Mammary microvascular endothelial cell (primary cell): ENCODE measurements at places on chromosomes 11 and 22. TPM values are rescaled to one million over a fixed set of nuclear protein-coding genes. Genes with fewer than 3 reads are reported as not detected.

MB gene
- total RNA-seq = not detected in 2 replicates

PATE2 gene
- 1.3 TPM in 1 of 2 replicates, not detected in the other for total RNA-seq

GLYAT gene
- total RNA-seq = not detected in 2 replicates

CEP126 gene
- total RNA-seq = 0.34 and 0.60 TPM in 2 replicates

NPTXR gene
- total RNA-seq = 0.05 and 0.07 TPM in 2 replicates

ABCC8 gene
- not detected in 2 replicates for total RNA-seq

CCDC87 gene
- 0.05 TPM in 1 of 2 replicates, not detected in the other for total RNA-seq

OR8D1 gene
- not detected in 2 replicates for total RNA-seq

HEPN1 gene
- not detected in 2 replicates for total RNA-seq

ASCC2 gene
- 31.2 and 33.4 TPM in 2 replicates for total RNA-seq

KIF18A gene
- 11.8 and 12.1 TPM in 2 replicates for total RNA-seq

CDON gene
- total RNA-seq = 0.67 and 1.7 TPM in 2 replicates

SCUBE2 gene
- total RNA-seq = 0.33 and 0.59 TPM in 2 replicates

NTM gene
- 0.40 and 2.5 TPM in 2 replicates for total RNA-seq

EIF3M gene
- total RNA-seq = 461 and 480 TPM in 2 replicates

ASRGL1 gene
- 24.5 and 40.0 TPM in 2 replicates for total RNA-seq

OR5A1 gene
- total RNA-seq = not detected in 2 replicates
